ENCODE measurements at places on chromosomes 2 and 18.

DNA sequence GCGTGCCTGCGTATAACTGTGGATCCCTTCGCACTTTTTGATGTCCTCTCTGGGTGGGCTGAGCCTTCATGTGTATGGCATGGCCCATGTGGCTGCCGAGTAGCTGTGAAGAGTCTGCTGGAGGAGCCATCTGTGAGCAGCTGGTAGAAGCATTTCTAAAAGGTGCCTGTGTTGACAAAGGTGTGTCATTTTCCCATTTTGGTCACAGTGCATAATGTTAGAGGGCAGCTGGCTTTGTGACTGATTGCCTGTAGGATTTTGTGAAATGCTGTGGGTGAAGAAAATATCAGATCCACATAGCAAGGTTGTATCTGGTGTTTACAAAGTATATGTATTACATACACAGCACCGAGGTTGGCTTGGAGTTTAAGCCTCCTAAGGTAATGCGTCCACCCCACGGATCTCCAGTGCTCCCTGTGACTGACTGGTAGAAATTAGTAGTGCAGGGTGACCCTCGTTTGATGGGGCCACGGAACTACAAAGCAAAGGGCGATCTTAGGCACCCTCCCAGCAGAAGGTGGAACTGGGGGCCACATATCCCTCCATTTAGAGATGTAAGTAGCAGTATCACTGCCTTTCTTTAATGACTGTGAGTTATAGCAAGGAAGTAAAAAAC lies 16.5 kb downstream of the GATA6 start:
- no peak for DNase-seq

DNA sequence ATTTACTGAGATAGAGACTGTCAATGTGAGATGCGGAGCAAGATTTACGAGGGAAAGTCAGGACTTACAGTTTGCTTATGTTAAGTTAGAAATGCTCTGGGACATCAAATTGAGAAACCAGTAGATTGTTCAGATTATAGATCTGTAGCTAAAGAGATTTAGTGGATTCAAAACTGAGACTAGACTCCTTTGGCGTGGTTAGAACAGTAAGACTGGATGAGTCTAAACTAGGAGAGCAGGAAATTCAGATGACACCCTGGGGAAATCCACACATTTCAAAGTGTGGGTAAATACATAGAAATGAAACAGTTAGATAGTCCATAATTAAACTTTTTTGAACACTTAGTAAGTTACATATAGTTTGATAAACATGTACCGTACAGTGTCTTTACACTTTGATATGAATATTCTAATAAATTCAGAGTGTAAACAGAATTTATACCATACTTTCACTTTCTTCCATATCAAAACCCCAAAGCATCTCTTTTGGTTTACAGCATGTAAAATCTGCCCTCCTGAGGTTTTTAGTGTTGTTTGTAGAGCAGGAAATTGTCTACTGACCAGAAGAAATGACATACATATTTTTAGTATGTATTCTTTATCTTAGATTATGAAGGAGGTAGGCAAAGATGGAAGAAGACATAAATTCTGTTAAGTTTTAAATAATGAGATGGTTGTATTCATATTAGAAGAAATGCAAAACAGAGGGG lies 231.5 kb downstream of the NYAP2 start:
- no peak for DNase-seq

DNA sequence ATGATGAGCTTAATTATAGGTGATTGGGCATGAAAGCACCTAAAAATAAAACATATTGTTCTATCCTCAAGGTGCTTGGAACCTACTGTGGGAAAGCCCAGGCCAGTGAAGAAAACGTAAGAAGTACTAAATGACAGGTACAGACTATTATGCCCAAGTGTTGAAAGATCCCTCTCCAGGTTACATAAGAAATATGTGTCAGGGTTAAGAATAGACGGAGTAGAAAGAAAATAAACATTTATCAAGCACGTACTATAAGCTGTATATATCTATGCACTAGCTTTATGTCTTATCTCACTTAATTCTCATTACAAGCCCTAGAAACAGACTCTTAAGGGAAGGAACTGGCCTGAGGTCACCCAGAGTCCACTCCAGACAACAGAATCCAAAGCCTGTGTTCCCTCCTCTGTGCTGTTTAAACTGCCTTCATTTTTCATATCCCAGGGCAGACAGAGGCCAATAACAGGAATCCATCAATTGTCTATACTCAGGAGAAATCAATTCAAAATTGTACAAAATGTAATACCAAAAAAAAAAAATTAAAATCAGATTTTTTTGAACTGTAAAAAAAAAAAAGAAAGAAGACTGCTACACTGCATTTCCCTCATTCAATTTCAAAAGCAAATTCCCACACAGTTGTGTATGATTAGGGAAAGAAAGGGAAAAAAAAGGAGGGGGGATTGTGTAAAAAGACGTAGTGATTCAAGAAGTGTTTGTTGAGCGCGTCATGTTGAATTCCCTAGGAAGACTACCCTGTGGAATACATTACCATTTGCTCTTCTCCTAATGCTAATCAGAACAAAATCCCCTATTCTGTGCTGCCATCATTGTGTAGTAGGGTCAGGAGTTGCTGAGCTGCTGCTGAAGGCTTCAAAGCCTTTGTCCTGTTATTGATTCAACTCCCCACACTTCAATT lies 156.3 kb downstream of the IRS1 start:
- DNase-seq, result no peak

GRCh38 chr2:169006665-169007064 lies 24.5 kb downstream of the ABCB11 start:
- DNase-seq, result no peak

- DNase-seq, result no peak
Observed at GRCh38 chr18:58454406-58455061, 174.4 kb downstream of the ALPK2 start.

DNA sequence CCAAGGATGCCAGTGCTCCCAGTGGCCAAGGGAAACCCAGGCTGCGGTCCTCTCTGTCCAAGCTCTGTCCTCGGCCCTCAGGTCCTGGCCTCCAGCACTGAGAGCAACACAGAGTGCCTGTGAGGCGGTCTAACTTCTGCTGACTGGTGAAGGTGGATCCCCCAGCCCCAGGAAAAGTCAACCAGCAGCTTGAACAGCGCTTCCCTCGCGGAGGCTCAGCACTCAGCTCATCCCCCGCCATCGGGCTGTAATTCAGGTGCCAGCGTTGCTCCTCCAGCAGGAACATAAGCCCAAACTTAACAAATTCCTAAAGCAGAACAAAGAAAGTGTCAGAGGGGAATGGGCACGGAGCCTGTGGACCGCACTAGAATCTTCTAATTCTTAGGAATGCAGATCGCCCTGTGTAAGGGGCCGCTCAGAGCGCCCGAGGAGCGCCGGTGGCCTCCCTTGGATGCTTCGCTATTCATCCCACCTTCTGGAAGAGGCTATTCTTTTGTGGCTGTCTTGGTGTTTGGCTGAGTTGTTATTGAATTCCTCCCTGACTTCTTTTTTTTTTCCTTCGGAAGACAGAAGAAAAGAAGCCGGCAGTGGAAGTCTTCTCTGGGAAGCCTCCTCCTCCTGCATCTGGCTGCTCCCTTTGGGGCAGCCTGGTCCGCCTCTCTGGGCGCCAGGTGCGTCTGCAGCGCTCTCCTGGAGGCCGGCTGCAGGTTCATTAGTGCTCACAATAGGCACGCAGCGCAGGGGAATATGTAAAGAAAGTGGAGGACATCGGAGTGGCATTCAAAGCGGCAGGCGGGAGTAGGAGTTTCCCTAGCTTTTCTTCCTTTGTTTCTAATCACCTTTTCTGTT lies 905.6 kb downstream of the TSN start:
- no peak for DNase-seq

DNA sequence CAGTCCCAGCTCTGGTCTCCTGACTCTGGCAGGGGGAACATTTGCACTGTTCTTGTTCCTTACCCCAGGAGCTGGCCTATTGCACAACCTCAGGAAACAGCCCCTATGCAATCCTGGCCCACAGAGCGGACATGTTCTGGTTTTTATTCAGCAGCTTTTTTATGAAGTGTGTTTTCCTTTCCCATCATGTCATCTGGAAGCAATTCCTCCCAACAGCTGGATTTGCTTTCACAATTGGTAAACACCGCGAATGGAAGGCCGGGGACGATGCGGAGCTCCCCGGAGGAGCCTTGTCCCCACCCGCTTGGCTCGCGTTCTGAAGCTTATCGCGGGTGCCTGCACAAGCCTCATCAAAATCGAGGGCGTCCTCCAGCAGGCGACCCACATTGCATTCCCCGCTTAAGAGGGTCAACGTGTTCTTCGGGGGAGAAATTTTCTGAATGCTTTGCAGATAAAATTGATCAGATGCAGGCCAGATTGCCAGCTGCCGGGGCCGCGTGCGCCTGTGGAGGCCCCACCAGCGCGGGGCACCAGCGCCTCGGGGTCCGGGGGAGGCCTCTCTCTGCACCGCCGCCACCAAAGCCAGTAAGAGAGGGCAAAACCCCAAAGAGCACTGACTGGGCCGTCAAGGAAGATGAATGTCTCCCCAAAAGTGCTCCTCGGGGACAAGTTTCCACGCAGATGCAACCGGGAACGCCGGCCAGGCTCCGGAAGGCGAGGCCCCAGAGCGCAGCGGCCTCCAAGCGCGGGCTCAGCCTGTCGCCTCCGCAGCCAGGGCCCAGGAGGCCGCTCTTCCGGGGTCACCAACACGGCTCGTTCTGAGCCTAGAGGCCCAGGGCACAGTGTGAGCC lies 60.3 kb upstream of the SP3 start:
- peak; percentile 83 for DNase-seq

- DNase-seq, result peak; percentile 96
Observed at GRCh38 chr2:128623776-128624761, 305.4 kb upstream of the HS6ST1 start.

GRCh38 chr18:56637711-56638231 lies 621 bp downstream of the TXNL1 start:
- DNase-seq, result no peak
